ENCODE measurements at places on chromosomes 12 and 14.

GRCh38 chr14:38217553-38217952 lies 9.8 kb downstream of the SSTR1 start:
- DNase-seq: no peak

DNA sequence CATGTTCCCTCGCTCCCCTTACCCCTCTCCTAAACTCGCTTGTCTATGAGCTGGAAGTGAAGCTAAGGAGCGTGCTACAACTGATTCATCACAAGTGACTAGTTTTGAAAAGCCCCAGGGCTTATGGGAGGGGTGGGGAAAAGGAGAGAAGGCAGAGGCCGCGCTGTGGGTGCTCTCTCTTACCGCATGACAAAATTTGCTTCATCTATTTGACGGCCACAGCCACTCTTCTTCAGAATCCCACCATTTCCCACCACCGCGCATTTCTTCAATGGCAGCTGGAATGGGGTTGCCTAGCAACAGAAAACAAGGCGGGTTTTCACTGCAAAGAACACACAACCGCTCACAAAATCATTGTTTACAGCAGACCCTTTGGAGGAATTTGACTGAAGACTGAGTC lies 79.4 kb downstream of the ST8SIA1 start:
- DNase-seq: no peak

GRCh38 chr12:131793243-131794022 lies 34.8 kb upstream of the MMP17 start:
- DNase-seq: peak; percentile 34

DNA sequence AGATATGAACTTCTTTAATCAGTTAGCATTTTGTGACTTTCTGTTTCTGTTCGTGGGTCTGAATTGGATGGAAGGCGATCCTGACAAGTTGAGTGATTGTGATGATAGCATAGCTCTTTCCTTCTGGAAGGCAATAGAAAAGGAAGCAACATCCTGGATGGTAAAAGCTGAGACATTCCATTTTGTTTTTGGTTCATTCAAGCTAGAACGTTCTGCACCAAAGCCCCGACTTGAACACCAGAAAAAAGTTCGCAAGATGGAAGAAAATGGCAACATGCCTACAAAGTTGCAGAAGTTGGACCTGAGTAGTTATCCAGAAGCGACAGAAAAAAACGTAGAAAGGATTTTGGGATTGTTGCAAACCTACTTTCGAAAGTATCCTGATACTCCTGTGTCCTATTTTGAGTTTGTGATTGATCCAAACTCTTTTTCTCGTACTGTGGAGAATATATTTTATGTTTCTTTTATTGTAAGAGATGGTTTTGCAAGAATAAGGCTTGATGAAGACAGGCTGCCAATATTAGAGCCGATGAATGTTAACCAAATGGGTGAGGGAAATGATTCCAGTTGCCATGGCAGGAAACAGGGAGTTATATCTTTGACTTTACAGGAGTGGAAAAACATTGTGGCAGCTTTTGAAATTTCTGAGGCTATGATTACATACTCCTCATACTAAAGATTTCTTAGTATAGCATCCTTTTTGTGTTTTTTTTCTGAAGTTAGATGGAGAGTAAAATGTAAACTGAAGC lies 896 bp downstream of the EID3 start:
- no peak for DNase-seq

- DNase-seq: no peak
Observed at GRCh38 chr12:89072294-89073026, 279.8 kb downstream of the DUSP6 start.

DNA sequence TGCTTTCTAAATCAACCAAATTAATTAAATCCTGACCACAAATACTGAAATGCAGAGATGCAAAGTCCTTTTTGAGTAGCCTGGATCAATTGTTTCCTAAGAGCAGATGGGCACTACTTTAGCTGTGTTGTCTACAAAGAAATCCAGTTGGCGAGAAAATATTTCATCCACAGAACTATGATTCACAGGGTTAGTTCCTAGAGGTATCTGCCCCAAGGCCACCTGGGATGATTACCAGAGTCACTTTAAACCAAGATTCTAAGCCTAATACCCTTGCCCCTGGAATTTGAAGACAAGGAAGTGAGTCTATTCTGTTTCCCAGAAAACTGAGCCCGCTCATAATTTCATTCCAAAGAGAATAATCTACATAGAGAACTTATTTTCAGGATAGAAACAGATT lies 198.4 kb downstream of the PPM1H start:
- no peak for DNase-seq

DNA sequence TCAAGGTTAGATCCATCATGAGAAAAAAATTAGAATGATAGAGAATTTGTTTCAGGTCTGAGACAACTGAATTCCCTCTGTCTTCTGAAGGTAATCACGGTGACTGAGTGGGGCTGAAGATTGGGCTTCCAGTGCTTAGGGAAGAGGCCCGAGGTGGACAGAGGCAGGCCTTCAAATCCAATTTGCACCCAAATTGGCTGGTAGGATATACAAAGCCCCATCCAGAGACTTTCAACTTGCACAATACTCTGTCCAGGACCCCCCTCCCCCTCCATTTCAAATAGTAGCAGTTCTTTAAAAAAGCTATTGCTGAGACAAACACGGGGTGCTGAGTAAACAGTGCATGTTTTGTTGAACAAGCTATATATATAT lies 3.6 kb upstream of the FOXG1 start:
- DNase-seq: no peak
